ENCODE measurements at places on chromosomes 2 and 18. TPM values are rescaled to one million over a fixed set of nuclear protein-coding genes. Genes with fewer than 3 reads are reported as not detected.

GRCh38 chr18:13176847-13177246 is 41.7 kb upstream of the LDLRAD4 start:
- no peak for DNase-seq

KATNAL2 gene
- 2.4 TPM for total RNA-seq

DNA sequence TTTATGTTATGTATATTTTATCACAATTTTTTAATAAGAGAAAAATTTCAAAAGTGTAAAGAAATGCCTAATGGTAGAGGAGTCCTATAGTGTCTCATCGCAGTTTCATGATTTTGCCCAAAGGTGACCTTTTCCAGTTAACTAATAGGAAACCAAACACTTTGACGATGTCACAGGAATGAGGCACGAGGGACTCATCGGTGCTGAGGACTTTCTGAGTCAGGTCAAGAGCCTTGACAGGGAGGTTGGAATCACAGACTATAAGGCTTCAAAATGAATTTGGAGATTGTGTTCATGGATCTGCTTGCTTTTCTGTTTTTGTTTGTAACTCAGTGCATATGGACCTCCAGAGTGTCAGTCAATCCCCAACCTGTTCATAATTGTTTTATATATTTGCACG is 15.1 kb upstream of the RTTN start:
- DNase-seq, result no peak

DNA sequence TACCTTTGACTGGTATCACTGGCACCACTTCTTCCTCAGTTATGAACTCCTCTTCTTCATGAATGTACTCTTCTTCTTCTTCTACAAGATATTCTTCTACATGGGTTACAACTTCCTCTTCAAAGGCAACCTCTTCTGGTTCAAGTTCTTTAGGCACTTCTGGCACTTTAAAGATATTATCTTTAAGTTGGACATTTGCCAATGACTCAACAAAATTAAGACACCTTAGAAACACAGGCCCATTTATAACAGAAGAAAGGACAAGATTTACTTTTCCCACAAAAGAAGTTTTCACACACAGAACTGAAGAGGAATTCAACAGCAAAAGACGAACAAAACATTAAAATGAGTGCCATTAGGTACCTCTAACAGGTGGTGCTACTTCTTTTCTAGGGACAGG is 127.3 kb downstream of the TTN start:
- DNase-seq, result no peak

GRCh38 chr2:44195714-44196113 is 27.0 kb downstream of the PPM1B start:
- DNase-seq, result no peak
